ENCODE measurements at places on chromosomes 2 and 18. TPM values are rescaled to one million over a fixed set of nuclear protein-coding genes. Genes with fewer than 3 reads are reported as not detected.
A peak's percentile ranks its signal among the peaks of the same experiment; 100 is the strongest.

- no peak for DNase-seq
- no peak overlapping the region for H3K4me3 ChIP-seq
- H3K27ac ChIP-seq = no peak overlapping the region
Observed at GRCh38 chr2:106115250-106115649, 78.9 kb downstream of the UXS1 start.

- H3K4me1 ChIP-seq = no peaks in the 10 kb centered on the region
- H3K36me3 ChIP-seq = no peaks in the 10 kb centered on the region
- DNase-seq = no peak
- H3K27me3 ChIP-seq = no peaks in the 10 kb centered on the region
Observed at GRCh38 chr2:150264442-150264841, 223.0 kb downstream of the RND3 start.

DNA sequence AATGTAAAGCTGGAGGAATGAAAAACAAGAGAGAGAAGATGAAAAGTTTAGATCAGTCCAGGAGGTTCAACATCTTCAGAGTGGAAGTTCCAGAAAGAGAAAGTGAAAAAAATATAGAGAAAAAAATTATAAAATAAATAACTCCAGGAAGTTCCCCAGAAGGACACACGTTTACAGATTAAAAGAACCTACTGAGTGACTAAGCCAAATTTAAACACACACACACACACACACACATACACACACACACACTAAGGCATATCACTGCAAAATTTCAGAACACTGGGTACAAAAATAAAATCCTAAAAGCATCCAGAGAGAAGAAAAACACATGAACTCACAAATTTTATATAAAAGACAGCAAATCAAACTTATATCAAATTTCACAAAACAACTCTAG lies 85.9 kb upstream of the PMAIP1 start:
- no peaks in the 10 kb centered on the region for H3K27me3 ChIP-seq
- no peaks in the 10 kb centered on the region for H3K36me3 ChIP-seq
- no peak overlapping the region for H3K27ac ChIP-seq
- no peak for DNase-seq
- H3K4me1 ChIP-seq = no peaks in the 10 kb centered on the region

The ARHGAP15 gene
- total RNA-seq = 198 TPM

The CXCR1 gene
- 0.12 TPM for total RNA-seq

- no peak overlapping the region for H3K27ac ChIP-seq
- no peaks in the 10 kb centered on the region for H3K36me3 ChIP-seq
- no peak for DNase-seq
Observed at GRCh38 chr2:102487761-102488462, 14.9 kb downstream of the SLC9A4 start.

- no peaks in the 10 kb centered on the region for H3K4me1 ChIP-seq
- H3K4me3 ChIP-seq = no peak overlapping the region
- no peak for DNase-seq
- no peak overlapping the region for H3K27ac ChIP-seq
- H3K27me3 ChIP-seq = no peaks in the 10 kb centered on the region
Observed at GRCh38 chr2:143452817-143453451, 323.7 kb downstream of the ARHGAP15 start.

- no peak overlapping the region for H3K27ac ChIP-seq
- peaks cover 7% of the 10 kb centered on the region for H3K27me3 ChIP-seq
- H3K36me3 ChIP-seq = no peaks in the 10 kb centered on the region
- DNase-seq = no peak
- no peak overlapping the region for H3K4me3 ChIP-seq
Observed at GRCh38 chr2:879540-879939, 71.1 kb upstream of the SNTG2 start.

DNA sequence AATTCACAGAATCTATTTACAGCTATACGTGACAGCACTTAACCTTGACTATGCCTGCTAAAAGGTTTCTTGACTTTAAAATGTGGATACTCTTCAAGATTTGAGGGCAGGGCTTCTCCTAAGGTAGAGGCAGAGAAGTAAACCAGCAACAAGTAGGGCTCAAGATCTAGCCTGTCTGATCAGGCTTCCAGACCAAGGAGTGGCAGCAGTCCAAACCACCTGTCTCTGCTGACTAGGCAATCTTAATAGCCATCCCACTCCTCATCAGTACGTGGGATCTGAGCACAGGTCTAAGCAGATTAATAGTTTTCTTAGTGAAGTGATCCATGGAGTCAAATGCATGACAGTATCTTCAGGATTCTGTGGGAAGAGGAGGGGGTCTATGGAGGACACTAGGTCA lies 100.4 kb downstream of the GPD2 start:
- peaks cover 18% of the 10 kb centered on the region for H3K4me1 ChIP-seq
- no peak overlapping the region for H3K4me3 ChIP-seq
- no peaks in the 10 kb centered on the region for H3K36me3 ChIP-seq
- no peak overlapping the region for H3K27ac ChIP-seq

GRCh38 chr2:240932724-240933047 lies 26.6 kb downstream of the CROCC2 start:
- H3K36me3 ChIP-seq = no peaks in the 10 kb centered on the region
- no peak overlapping the region for H3K27ac ChIP-seq
- peaks cover 2% of the 10 kb centered on the region for H3K27me3 ChIP-seq
- H3K4me3 ChIP-seq = no peak overlapping the region
- DNase-seq = no peak

DNA sequence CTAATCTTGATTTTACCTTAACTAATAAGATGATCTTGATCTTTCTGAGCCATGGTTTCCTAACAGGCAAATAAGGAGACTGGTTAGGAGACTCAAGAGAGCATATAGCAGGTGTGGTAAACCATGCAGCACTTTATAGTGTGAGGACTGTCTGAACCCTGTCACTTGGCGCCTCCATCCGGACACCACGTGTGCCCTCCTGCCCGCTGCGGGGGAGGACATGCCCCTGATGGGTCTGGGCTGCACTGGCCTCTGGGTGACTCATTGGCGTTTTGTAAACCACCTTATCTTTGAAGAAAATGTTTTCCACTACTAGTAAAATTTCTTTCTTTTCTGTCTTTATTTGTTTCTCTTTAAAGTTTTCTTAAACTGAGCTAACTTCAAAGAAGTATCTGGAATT lies 131.1 kb downstream of the FMNL2 start:
- no peaks in the 10 kb centered on the region for H3K27me3 ChIP-seq
- H3K4me3 ChIP-seq = no peak overlapping the region
- H3K4me1 ChIP-seq = peaks cover 39% of the 10 kb centered on the region
- no peaks in the 10 kb centered on the region for H3K36me3 ChIP-seq
- no peak overlapping the region for H3K27ac ChIP-seq
- DNase-seq = no peak

- peaks cover 7% of the 10 kb centered on the region for H3K4me1 ChIP-seq
- no peak for DNase-seq
- no peak overlapping the region for H3K27ac ChIP-seq
- H3K4me3 ChIP-seq = no peak overlapping the region
- no peaks in the 10 kb centered on the region for H3K27me3 ChIP-seq
Observed at GRCh38 chr2:25358836-25359235, 17.1 kb upstream of the DNMT3A start.

The AFF3 gene
- 830 TPM for total RNA-seq

GRCh38 chr2:3317277-3317685 lies 60.3 kb downstream of the EIPR1 start:
- H3K36me3 ChIP-seq = peaks cover 15% of the 10 kb centered on the region
- H3K4me3 ChIP-seq = no peak overlapping the region
- H3K27me3 ChIP-seq = no peaks in the 10 kb centered on the region

The FN1 gene
- not detected for total RNA-seq

The LRRTM1 gene
- not detected for total RNA-seq

DNA sequence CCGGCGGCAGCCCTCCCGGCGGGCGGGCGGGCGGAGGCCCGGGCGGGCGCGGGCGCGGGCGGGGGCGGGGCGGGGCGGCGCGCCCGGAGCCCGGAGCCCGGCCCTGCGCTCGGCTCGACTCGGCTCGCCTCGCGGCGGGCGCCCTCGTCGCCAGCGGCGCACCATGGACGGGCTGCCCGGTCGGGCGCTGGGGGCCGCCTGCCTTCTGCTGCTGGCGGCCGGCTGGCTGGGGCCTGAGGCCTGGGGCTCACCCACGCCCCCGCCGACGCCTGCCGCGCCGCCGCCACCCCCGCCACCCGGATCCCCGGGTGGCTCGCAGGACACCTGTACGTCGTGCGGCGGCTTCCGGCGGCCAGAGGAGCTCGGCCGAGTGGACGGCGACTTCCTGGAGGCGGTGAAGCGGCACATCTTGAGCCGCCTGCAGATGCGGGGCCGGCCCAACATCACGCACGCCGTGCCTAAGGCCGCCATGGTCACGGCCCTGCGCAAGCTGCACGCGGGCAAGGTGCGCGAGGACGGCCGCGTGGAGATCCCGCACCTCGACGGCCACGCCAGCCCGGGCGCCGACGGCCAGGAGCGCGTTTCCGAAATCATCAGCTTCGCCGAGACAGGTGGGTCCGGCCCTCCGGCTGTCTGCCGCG lies at the start of gene INHBB:
TSS of gene INHBB (plus strand) at position 111 of the 641 bp plus-strand sequence. CDS start at position 164, 53 bp downstream.
- no peaks in the 10 kb centered on the region for H3K36me3 ChIP-seq
- peaks cover 12% of the 10 kb centered on the region for H3K27me3 ChIP-seq
- peak within 1 kb of the TSS; percentile 52 for H3K4me3 ChIP-seq

DNA sequence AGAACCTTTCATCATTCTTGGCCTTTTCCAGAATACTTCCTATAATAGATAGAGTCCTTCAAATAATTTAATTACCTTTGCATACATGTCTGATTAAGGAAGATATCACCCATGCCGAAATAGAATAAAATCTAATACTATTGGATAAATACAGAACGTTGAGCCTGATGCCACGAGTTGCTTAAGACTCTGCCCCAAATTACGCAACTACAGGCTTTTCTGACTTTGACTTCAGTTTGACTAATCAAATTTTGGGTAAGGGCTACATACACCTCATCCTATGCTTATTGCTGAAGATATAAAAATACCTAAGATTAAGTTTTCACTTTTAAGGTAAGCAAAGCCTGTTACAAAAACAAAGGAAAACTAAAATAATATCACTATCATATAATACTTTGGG lies 1065.1 kb upstream of the NRXN1 start:
- H3K4me3 ChIP-seq = no peak overlapping the region
- no peak overlapping the region for H3K27ac ChIP-seq
- DNase-seq = no peak
- H3K27me3 ChIP-seq = no peaks in the 10 kb centered on the region
- H3K4me1 ChIP-seq = no peaks in the 10 kb centered on the region
- H3K36me3 ChIP-seq = no peaks in the 10 kb centered on the region

The MC2R gene
- not detected for total RNA-seq

DNA sequence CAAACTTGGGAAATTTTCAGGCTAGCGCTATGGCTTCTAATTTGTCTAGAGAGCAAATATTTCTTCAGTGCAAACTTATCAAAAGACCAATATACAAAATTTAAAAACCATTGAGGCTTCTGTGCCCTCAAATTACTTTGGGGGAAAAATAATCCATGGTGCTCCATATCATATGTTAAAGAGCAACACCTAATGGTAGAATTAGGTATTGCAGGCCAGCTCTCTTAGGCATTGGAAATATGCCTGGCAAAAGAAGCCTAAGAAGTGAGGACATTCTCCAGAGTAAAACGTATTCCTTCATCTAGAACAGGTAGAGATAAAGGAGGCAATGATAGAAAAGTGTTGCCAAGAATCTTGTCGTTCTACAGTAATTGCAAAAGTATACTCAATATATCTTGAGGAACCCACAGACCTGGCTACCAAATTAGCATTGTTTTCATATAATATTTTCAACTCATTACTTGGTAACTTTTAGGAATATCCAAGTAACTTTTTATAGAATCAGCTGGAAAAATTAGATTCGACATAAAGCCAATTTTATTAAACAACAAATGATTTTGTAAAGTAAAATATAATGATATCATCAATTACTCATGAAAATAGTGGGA lies 401.1 kb downstream of the BCL11A start:
- no peak overlapping the region for H3K4me3 ChIP-seq
- peaks cover 13% of the 10 kb centered on the region for H3K4me1 ChIP-seq
- no peaks in the 10 kb centered on the region for H3K27me3 ChIP-seq
- H3K36me3 ChIP-seq = no peaks in the 10 kb centered on the region

DNA sequence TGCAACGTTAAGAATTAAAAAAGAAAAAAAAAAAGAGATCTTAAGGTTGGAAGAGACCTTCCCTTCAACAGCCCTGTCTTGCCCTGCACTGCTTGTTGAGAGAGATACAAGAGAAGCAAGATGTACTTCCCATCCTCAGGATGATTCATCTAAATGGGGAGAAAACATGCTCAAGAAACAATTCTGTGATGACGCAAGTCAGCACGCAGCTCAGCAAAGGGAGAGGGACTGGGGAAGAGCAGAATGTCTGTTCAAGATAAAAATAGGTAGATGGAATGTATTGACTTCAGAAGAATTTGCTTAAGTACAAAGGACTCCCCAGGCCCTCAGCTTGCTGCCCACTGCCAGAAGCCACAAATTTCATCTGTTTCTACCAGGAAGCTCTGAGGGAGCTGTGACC lies 198.2 kb upstream of the SPRED2 start:
- H3K4me3 ChIP-seq = no peak overlapping the region
- no peaks in the 10 kb centered on the region for H3K36me3 ChIP-seq
- no peaks in the 10 kb centered on the region for H3K4me1 ChIP-seq
- no peak for DNase-seq

DNA sequence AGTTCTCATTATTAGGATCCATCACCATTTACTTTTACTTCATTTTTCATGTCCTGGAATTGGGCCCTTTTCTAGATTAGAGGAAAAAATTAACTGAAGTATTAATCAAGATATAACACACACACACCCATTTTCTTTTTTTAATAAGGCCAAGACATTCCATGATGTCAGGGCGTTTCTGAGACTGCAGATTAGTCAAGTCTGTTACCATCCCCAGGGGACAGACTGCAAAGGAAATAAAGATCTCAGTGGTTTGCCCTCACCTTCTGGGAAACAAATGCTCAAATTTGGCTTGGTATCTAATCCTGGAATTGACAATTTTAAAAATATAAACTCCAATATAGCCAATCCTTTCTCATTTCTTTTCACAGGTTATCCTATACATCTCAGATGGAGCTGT lies 27.4 kb downstream of the RMP24 start:
- no peak overlapping the region for H3K4me3 ChIP-seq
- DNase-seq = no peak
- no peak overlapping the region for H3K27ac ChIP-seq
- no peaks in the 10 kb centered on the region for H3K27me3 ChIP-seq

The TYMS gene
- total RNA-seq = 0.49 TPM
